GM18507 (cell line): ENCODE measurements at places on chromosomes 3 and 15.

GRCh38 chr15:71248386-71248785 is 133.1 kb downstream of the THSD4 start:
- DNase-seq: no peak

DNA sequence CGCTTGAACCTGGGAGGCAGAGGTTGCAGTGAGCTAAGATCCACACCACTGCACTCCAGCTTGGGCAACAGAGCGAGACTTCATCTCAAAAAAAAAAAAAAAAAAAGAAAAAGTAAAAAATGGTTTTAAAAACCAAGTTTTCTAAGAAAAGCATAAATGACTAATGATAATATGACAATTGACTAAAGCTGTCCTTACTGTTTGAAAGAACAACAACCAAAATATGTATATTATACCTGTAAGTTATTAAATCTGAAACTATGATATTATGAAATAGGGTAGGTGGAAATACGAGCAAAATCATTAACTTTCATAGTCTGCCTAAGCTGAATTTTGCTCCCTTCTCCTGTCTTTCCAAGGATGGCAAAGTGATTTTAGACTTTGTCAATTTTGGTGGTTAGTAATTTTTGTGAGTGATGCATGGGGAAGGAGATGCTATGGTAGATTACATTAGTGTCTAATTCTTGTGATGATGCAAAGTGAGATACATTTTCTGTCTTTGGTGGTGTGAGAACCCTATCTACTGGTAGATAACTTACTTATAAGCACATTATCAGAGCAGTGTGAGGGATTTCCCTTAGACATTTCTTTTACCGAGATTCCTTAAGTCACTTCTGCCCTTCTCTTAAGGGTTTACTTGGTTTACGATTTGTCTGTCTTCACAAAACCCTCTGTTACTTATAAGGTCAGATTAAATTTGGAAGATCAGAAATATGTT is 10.6 kb upstream of the CHD2 start:
- no peak for DNase-seq

GRCh38 chr15:101217446-101217845 is 34.4 kb downstream of the CHSY1 start:
- no peak for DNase-seq

DNA sequence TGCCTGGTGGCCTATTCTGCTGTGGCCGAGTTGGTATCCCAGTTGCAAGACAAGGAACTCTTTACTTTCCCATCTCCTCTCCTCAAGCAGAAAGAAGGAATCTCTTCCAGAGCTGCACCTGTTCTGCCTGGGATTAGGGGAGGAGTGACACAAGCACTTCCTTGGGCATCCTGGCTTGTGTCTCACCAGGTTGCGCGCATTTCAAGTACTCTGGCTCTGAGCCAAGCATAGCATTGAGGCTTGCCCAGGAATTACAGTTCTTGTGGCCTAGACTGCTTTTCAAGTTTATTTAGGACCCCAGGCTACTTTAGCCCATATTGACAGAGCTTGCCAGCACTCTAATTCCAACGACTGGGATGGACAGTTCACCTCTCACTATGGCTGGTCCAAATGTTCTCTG is 150.5 kb downstream of the RSRC1 start:
- no peak for DNase-seq

DNA sequence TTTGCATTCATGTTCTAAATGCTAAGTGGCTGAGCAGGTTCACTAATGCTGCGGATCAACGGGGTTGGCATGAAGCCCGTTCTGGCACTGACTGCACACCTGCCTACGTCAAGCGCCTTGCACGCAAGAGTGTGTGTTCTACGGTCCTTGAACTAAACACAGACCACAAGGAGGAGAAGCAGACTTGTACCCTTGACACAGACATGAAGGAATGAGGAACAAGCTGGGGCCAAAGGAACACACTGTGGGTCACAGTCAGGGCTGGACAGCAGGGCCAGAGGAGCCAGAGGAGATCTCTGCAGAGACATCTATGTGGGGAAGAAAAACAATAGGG is 48.0 kb upstream of the LDHAL6B start:
- no peak for DNase-seq

- DNase-seq: no peak
These were observed 11.9 kb downstream of the FYCO1 start for GRCh38 chr3:45983770-45984169.
